ENCODE measurements at places on chromosomes 11 and 22. TPM values are rescaled to one million over a fixed set of nuclear protein-coding genes. Genes with fewer than 3 reads are reported as not detected.

APOL5 gene
- total RNA-seq: not detected

DMC1 gene
- 0.90 TPM for total RNA-seq

APLNR gene
- total RNA-seq: 0.90 TPM

SPON1 gene
- under 0.01 TPM for total RNA-seq

GAB4 gene
- not detected for total RNA-seq

FGF19 gene
- total RNA-seq: not detected

PLEKHB1 gene
- total RNA-seq: 0.26 TPM

P2RX6 gene
- total RNA-seq: not detected

LRRC56 gene
- total RNA-seq: 0.26 TPM

OR10W1 gene
- not detected for total RNA-seq

CDC42EP2 gene
- total RNA-seq: 6.4 TPM

SCGB2A2 gene
- total RNA-seq: not detected

ZBTB16 gene
- 6.4 TPM for total RNA-seq

MAP6 gene
- 0.26 TPM for total RNA-seq

SLC22A9 gene
- not detected for total RNA-seq

MMP27 gene
- total RNA-seq: not detected

KDM4D gene
- 0.39 TPM for total RNA-seq

JAM3 gene
- 15.8 TPM for total RNA-seq

KREMEN1 gene
- 0.26 TPM for total RNA-seq

CHCHD10 gene
- total RNA-seq: 15.2 TPM

KLHL35 gene
- 2.4 TPM for total RNA-seq

PKP3 gene
- 0.38 TPM for total RNA-seq

SERHL2 gene
- 3.8 TPM for total RNA-seq

KIRREL3 gene
- not detected for total RNA-seq

CREB3L1 gene
- total RNA-seq: under 0.01 TPM

P2RY2 gene
- 0.64 TPM for total RNA-seq

APOA5 gene
- total RNA-seq: not detected

MS4A3 gene
- not detected for total RNA-seq

CDK2AP2 gene
- 15.3 TPM for total RNA-seq

MUC15 gene
- total RNA-seq: not detected

OR10G4 gene
- total RNA-seq: not detected

MMP12 gene
- not detected for total RNA-seq

PRR5L gene
- 5.4 TPM for total RNA-seq

MAML2 gene
- total RNA-seq: 4.4 TPM

OR5M3 gene
- total RNA-seq: not detected

MS4A12 gene
- not detected for total RNA-seq

Measured in dermis microvascular lymphatic vessel endothelial cell (primary cell).